Germinal center (tissue), 1 donor: ENCODE measurements at places on chromosomes 11 and 22.
A peak's percentile ranks its signal among the peaks of the same experiment; 100 is the strongest.

- no peak for DNase-seq
Measured at GRCh38 chr11:2431395-2431794, 12.9 kb downstream of the TRPM5 start.

- no peak for DNase-seq
Measured at GRCh38 chr11:70488171-70488703, 89.9 kb downstream of the CTTN start.

DNA sequence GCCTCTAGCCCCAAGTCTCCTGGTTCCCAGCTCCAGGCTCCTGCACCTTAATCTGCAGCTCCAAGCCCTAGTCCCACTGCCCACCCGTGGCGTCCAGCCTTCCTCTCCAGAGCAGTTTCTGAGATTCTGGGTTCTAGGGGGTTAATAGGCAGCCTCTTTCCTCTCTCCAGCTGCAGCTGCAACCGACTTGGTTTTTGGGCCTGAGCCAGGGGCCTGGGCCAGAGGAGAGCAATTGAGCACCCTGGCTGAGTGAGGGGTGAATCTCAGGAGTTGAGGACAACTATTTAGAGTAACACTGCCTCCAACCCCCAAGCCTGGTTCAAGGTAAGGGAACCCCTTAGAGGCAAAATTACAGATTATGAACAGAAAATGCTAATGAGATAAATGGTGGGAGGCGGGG is 9.0 kb upstream of the CHRM1 start:
- no peak for DNase-seq

DNA sequence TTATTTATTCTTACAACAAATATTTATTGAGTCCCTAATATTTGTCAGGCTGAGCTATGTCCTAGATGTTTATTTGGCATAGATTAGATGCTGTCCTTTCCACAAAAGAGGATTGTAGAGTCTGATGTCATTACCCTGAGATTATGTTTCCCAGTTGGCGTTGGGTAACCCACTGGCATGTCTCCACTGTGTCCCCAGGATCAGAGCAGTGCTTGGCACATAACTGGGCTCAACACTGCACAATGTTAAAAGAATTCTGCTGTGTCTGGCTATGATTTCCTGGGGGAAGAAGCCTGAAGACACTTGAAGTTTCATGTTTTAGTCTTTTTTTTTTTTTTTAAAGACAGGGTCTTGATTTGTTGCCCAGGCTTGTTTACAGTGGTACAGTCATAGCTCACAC is 4.0 kb downstream of the RCN1 start:
- no peak for DNase-seq

DNA sequence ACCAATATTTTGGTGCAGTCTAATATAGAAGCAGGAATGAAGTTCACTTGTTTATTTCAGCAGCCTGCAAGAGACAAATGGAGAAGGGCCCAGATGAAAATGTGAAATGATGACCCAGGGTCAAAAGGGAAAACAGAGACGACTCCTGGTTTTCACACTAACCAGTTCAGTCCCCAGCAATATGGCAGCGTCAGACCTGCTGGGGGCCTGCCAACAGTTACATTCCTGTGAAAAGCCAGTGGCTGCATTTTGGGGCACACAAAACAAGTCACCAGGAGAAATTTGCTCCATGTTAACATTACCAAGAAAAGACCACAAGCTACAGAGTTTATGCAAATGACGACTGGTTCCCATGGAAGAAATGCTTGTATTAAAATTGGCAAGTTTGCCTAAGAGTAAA is 80.2 kb downstream of the CCDC34 start:
- DNase-seq, result no peak

DNA sequence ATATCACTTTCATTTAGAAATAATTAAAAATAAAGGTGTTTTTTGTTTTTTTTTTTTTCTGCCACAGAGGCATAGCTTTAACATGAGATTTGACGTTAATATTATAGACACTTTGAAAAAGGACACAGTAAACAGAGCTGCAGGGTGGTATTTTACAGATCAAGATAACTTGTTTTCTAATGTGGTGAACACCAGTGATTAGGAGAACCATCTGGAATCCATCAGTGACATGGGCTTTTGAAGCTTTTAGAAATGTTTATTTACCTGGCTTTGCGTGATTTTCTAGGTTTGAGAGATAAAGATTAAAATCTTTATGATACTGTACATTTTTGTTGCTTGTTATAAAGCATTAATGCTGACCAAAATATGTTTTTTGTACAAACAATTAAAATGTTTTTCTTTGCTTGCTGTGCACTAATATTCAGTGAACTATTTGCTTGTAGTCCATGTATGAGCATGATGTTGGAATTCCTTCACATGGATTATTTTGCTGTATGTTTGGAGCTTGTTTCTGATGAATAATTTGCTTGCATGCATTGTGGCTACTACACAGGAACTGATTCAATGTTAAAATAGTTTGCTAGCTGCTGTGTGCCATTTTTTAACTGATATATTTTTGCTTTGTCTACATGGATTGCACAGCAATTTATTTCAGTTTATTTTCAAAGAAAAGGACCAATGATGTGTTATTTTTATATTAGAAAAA is 352.1 kb upstream of the NARS2 start:
- no peak for DNase-seq

DNA sequence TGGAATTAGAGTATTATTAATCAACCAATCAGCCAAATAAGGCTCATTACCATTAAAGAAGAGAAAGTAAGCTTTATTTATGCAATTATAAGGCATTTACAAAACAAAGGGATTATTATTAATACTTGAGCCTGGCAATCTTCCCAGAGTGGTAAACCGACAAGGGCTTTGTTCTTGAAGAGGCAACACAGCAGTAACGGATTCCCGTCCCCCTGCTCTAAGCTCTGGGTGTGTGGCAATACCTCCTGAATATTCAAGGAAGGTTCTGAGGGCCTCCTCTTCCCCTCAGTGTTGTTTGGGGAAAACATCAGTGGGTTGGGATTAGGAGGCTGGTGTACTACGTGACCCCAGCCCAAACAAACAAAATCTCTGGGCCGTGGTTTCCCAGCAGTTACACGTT is 176.5 kb downstream of the TENM4 start:
- no peak for DNase-seq

GRCh38 chr22:35177811-35178210 is 79.5 kb upstream of the HMGXB4 start:
- no peak for DNase-seq

DNA sequence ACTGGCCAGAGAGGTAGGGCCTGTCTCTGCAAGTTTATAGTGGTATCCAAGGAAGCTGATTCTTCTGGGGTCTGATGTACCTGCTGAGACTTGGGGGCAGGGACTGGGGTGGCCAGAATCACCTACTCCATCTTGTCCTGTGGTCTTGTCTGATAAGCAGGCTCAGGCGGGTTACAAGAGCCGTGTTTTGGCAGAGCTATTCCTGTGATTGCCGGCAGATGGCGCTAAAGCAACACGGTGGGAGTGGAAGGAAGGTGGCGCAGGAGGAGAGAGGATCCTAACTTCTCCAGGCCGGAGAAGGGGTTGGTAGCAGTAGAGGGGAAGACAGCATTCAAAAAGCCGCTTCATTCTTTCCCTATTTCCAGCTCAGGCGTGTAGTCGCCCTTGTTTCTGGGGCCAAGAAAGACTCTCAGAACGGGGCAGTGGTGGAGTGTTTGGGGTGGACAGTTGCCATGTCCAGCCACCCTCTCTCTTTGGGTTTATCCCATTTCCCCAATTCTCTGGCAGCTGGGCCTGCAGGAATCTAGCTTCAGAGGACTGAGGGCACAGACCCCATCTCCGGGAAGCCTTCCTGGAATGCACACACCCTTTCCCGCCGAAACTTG is 15.1 kb downstream of the CHRM1 start:
- DNase-seq, result peak; percentile 81

GRCh38 chr22:49236541-49237075 is 591.1 kb downstream of the BRD1 start:
- no peak for DNase-seq

- DNase-seq, result no peak
Measured at GRCh38 chr11:111176603-111177002, 68.9 kb upstream of the POU2AF2 start.

DNA sequence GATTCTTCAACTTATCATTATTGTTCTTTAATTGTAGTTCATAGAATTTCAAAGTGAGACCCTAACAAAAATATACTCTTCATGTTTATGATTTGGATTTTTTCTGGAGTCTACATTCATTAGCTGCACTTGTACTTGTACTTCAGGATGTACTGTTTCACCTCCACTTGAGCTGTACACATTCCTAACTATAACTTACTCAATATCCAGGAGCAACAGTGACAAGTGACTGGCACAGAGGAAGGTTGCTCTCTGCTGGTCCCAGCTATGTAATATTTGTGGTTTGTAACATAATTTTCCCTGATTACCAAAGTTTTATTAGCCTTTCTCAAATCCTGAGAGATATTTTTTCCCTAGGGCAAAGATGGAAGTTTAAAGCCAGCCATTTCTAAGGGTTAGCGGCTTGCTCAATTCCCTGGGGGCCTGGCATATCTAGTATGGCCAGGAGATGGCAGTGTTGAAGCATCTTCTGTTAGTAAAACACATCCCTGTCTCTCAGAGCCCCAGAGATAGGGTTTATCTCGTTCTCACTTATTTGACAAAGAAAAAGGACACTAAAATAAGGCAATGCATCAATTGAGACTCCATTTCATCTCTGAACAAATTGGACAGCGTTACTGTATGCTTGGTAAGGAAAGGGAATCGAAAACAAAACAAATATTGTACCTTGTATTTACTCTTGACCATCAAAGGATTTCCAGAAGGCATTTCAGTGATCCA is 14.2 kb downstream of the OR52A5 start:
- peak; percentile 9 for DNase-seq

DNA sequence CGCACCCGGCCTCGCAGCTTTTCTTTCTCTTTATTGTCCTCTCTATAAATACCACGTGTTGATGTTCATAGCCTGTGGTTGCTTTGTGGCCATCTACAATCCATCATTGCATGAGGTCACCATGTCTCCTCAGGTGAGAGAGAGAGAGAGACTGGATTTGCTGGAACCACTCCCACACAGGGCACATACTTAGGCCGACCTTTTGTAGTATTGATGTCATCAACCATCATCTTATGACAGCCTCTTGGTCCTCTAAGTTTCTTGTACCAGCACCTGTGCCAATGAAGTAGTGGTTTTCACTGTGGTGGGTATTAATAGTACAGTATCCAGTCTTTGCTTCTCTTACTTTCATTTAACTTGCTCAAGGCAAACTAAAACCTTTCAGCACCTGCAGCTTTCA is 22.8 kb upstream of the P2RY6 start:
- DNase-seq, result no peak

DNA sequence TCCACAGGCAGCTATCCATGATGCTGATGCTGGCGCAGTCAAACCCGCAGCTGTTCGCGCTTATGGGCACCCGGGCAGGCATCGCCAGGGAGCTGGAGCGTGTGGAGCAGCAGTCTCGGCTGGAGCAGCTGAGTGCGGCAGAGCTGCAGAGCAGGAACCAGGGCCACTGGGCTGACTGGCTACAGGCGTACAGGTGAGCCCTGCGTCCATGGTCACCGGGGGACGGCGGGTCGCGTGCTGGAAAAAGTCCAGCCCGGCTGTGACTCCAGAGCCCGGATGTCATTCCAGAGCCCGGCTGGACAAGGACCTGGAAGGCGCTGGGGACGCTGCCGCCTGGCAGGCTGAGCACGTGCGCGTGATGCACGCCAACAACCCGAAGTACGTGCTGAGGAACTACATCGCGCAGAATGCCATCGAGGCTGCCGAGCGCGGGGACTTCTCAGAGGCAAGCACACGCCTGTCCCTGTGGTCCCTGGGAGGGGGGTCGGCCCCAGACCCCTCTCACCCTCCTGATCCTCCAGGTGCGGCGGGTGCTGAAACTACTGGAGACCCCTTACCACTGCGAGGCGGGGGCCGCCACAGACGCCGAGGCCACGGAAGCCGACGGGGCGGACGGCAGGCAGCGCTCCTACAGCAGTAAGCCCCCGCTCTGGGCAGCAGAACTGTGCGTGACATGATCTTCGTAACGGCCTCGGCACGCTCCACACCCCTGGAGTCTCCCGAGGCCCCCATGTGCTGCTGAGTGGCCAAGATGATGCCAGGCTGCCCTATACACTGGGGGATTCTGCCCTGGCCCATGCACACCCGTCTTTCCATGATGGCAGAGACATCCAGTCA is 16.1 kb downstream of the SELENOO start:
- no peak for DNase-seq

DNA sequence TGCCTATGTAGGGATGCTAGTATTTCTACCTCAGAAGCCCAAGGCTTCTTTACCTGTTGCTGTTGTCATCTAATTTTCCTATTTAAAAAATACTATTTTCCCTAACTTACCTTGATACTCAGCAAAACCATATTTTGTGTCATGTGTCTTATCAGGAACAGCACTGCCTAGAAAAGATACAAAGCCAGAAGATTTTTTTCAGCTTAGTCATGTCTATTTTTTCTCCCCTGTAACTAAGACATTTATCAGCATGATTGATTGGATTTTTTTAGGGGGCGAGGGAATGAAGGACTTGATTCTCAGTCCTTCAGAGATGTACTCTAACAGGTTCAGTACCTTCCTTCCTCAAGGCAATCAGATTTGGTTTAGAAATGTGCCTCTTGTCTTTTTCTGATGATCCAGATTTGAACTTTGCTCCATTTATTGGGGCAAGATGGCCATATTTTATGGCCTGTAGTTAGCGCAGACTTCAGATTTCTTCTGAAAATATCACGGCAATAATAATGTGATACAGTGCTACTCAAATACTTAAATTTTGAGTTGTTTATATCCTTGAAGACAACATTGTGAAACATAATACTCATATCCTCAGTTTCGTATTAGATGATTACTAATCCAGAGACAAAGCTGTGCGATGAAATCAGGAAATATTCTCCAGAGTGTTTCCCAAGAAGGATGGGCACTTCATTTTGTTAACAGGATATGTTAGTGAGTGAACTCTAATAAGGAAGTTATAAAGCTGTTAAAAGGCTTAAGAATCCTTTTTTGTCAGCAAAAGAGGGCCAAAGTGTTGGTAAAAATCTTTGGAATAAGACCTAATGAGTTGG is 3.8 kb upstream of the PIK3IP1 start:
- DNase-seq, result no peak

- no peak for DNase-seq
Measured at GRCh38 chr22:45650721-45651120, 20.9 kb upstream of the ATXN10 start.

DNA sequence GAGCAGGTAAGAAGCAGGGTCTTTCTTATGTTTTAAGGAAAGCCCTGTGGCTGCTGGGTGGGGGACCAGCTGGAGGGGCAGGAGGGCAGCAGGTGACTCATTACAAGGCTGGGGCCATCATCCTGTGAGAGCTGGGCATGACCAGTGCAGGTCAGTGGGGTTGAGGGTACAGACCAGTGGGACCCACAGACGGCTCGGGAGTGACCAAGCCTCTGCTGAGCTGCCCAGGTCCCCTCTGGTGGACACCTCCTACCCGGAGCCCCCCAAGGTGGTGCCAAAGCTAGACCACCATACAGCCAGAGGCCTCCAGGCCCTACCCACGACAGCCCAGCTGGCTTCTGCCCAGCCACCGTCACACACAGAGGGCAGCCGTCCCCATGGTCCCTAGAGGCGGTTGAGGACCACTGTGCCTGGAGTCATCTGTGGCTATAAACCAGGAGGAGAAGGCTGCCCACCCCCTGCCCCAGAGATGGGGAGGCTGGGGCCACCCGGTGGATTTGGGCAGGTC is 670 bp downstream of the MYEOV start:
- no peak for DNase-seq

- DNase-seq, result no peak
Measured at GRCh38 chr11:64786308-64786707, 8.0 kb upstream of the SF1 start.

- DNase-seq, result no peak
Measured at GRCh38 chr11:35946766-35947165, 2.9 kb downstream of the LDLRAD3 start.
